ENCODE measurements at places on chromosomes 3 and 15.

DNA sequence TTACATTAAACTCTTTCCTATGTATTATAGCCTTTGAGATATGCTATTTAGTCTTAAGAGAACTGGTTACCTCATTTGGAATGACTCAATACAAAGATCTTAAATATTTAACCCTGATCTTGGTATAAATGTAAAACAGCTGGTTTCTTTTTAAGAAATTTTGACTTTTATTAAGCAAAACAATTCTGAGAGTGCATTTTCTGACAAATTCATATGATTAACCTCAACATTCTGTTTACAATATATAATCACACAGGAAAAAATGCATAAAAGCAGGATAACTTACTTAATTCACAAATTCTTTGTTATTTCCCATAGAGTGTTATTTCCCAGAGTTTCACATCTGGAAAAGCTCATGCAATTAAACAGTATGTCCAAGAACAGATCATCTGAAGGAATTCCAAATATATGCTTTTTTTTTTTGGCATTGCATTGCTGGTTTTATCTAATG, 400.4 kb upstream of the THBS1 start:
- DNase-seq, result no peak
- H3K36me3 ChIP-seq, result no peaks in the 10 kb centered on the region
- H3K4me1 ChIP-seq, result no peaks in the 10 kb centered on the region
- no peak overlapping the region for H3K27ac ChIP-seq

- no peaks in the 10 kb centered on the region for H3K36me3 ChIP-seq
- no peak for DNase-seq
- H3K4me3 ChIP-seq, result no peak overlapping the region
- no peaks in the 10 kb centered on the region for H3K4me1 ChIP-seq
- H3K27me3 ChIP-seq, result no peaks in the 10 kb centered on the region
- H3K27ac ChIP-seq, result no peak overlapping the region
Observed at GRCh38 chr15:33737687-33738601, 230.4 kb upstream of the CHRM5 start.

DNA sequence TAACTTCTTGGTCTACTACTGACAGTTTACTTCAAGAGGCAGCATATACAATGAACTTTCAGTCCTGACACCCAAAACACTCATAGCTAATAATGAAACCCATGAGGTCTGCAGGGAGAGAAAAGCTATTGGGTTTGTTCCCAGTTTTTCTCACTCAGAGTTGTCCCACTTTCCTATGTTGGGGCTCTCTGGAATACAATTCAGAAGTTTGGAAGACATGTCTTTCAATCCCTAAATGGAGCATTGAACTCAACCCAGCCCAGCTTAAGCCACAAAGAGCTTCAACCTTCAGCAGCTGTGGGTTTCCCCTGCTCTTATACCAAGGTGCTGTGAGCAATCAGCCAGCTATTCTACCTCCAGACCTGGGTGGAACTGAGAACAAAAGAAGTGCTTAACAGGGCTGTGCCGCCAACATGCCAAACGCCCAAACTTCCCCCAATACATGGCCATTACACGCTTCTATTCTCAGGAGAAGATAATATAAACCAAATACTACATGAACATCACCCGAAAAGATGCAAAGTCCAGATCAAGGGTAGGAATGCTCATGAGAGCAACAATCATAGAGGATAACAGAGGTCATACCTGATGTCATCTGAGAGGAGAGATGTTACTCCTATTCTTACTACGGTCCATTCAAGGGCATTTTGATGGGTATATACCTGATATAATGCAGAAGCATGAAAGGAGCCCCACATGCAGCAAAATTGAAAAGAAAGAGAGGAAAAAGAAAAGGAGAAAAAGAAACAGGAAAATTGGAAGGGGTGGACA, 131.2 kb upstream of the TGFBR2 start:
- no peaks in the 10 kb centered on the region for H3K27me3 ChIP-seq
- no peak overlapping the region for H3K4me3 ChIP-seq
- no peak for DNase-seq
- no peaks in the 10 kb centered on the region for H3K4me1 ChIP-seq
- H3K27ac ChIP-seq, result no peak overlapping the region

- H3K36me3 ChIP-seq, result peaks cover 48% of the 10 kb centered on the region
- H3K4me3 ChIP-seq, result no peak overlapping the region
- no peaks in the 10 kb centered on the region for H3K27me3 ChIP-seq
- DNase-seq, result no peak
- H3K4me1 ChIP-seq, result no peaks in the 10 kb centered on the region
- no peak overlapping the region for H3K27ac ChIP-seq
Observed at GRCh38 chr3:15726043-15726442, 71.7 kb downstream of the ANKRD28 start.

- no peak overlapping the region for H3K27ac ChIP-seq
- H3K4me1 ChIP-seq, result no peaks in the 10 kb centered on the region
- no peak for DNase-seq
Observed at GRCh38 chr3:119657887-119658702, 2.3 kb downstream of the POPDC2 start.

- H3K36me3 ChIP-seq, result no peaks in the 10 kb centered on the region
- H3K27ac ChIP-seq, result no peak overlapping the region
- H3K4me1 ChIP-seq, result no peaks in the 10 kb centered on the region
- DNase-seq, result no peak
- H3K27me3 ChIP-seq, result no peaks in the 10 kb centered on the region
Observed at GRCh38 chr3:64318001-64318400, 92.7 kb upstream of the PRICKLE2 start.

GRCh38 chr3:51500632-51501131, 867 bp upstream of the DCAF1 start:
- no peaks in the 10 kb centered on the region for H3K27me3 ChIP-seq
- H3K4me3 ChIP-seq, result peak overlapping the region; percentile 26
- H3K36me3 ChIP-seq, result peaks cover 7% of the 10 kb centered on the region
- peaks cover 31% of the 10 kb centered on the region for H3K4me1 ChIP-seq

- no peaks in the 10 kb centered on the region for H3K4me1 ChIP-seq
Observed at GRCh38 chr3:37785736-37786135, 75.9 kb upstream of the CTDSPL start.

DNA sequence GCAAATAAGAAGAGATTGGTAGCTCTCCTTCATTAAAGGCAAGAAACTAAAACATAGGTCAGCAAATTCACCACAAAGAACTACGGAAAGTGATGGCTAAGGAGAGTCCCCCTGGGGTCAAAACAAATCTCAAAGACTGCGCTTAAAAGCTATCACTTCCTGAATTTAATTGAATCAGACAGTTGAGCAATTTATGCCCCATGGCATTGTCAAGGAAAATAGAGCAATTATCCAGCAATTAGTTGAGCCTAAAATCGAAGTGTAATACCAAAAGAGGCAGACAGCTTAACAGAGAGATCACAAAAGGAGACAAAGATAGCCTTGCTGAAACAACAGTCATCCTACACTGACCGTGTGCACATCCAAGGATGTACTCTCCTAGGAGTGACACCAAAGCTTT, 74.4 kb upstream of the SCN10A start:
- no peaks in the 10 kb centered on the region for H3K36me3 ChIP-seq
- H3K4me1 ChIP-seq, result no peaks in the 10 kb centered on the region
- no peak overlapping the region for H3K27ac ChIP-seq
- DNase-seq, result no peak
- no peak overlapping the region for H3K4me3 ChIP-seq

- H3K36me3 ChIP-seq, result no peaks in the 10 kb centered on the region
- H3K4me1 ChIP-seq, result no peaks in the 10 kb centered on the region
- no peak for DNase-seq
Observed at GRCh38 chr3:147619921-147620560, 210.9 kb downstream of the ZIC1 start.

DNA sequence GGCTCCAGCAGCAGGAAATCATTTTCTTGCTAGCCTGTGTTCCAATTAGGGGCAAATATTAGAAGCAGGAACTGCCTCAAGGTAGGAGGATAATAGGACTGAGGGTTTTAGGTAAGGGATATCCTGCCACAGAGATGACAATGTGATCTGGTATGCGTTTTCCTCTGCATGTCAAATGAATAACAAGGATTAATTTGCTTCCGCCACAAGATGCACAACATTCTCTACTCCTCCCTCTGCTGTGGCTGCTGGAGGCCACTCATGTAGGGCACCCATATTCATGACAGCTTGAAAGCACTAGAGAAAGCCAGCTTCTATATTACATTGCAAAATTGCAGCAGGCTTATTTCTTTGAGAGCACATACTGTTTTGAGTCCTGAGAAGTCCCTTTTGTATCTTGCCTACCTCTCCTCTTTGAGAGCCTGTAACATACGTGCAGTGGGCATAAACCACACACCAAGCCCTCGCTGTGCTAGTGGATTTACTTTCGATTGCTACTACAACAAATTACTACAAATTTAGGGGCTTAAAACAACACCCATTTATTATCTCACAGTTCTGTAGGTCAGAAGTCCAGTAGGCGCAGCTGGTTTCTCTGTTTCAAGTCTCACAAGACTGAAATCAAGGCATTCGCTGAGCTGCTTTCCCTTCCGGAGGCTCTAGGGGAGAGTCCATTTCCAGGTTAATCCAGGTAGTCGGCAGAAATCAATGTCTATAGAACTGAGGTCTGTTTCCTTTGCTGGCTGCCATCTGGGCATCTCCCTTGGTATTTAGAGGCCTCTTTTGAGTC, 5.9 kb upstream of the CD47 start:
- peaks cover 41% of the 10 kb centered on the region for H3K4me1 ChIP-seq
- DNase-seq, result no peak
- H3K27ac ChIP-seq, result no peak overlapping the region

- no peak overlapping the region for H3K4me3 ChIP-seq
- no peaks in the 10 kb centered on the region for H3K36me3 ChIP-seq
- H3K27ac ChIP-seq, result no peak overlapping the region
- DNase-seq, result no peak
- H3K4me1 ChIP-seq, result no peaks in the 10 kb centered on the region
- H3K27me3 ChIP-seq, result no peaks in the 10 kb centered on the region
Observed at GRCh38 chr15:64754663-64755426, 20.5 kb downstream of the RBPMS2 start.

DNA sequence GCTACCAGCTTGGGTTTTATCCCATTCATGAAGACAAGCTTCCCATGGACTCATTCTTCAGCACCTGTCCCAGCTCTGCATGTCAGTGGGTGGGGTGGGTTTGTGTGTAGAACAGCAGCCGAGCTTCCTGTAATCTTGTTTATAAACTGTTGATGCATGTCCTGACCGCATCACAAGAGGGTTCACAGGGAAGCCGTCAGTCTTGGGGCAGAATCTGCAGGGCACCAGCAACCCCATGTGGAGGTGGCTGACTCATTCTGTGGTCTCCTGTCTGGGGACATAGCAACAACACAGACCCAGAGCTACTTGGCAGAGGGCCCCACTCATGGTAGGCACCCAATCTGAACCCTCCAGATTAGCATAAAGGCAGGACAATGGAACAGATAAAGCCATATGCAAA, 35.6 kb downstream of the DAPK2 start:
- H3K4me1 ChIP-seq, result peaks cover 38% of the 10 kb centered on the region
- no peak overlapping the region for H3K4me3 ChIP-seq
- no peaks in the 10 kb centered on the region for H3K27me3 ChIP-seq
- H3K27ac ChIP-seq, result peak overlapping the region; percentile 64

DNA sequence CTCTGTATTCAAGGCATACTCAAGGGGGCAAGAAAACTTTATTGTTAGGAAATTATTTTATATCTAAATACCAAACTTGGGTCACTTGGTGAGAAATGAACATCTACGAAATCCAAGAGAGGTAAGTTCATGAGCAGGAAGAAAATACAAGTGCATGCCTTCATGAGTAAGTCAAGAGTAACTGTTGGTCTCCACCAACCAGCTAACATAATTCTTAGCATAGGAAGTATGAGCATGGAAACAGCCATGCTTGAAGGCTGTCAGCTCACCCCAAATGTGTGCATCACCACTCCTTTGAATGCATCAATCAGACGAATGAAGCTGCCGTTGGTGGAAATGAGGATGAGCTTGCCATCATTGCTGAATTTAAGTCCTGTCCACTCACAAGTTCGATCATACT, 13.9 kb downstream of the PPM1M start:
- H3K36me3 ChIP-seq, result peaks cover 97% of the 10 kb centered on the region
- no peak overlapping the region for H3K4me3 ChIP-seq
- peaks cover 78% of the 10 kb centered on the region for H3K4me1 ChIP-seq
- H3K27me3 ChIP-seq, result no peaks in the 10 kb centered on the region

DNA sequence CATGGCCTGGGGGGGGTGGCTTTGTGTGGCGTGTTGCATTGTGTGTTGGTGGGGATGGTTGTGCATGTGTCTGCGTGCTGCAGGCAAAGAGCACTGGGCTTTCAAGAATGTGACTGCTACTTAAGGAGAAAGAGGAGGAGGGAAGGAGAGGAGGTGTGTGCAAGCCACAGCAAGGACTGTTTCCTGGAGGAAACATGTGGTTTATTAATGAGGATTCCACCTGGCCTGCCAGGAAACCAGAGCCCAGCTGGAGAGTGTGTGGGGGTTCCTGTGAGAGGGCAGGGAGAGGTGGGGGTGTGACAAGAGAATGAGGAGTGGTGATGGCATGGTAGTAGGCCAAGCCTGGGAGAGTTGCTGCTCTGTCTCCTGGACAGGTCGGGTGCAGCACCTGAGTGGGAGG, 258.1 kb upstream of the ROPN1 start:
- no peaks in the 10 kb centered on the region for H3K36me3 ChIP-seq
- DNase-seq, result no peak
- no peaks in the 10 kb centered on the region for H3K4me1 ChIP-seq
- H3K27me3 ChIP-seq, result peaks cover 5% of the 10 kb centered on the region

GRCh38 chr3:45088543-45089358, 57.4 kb downstream of the CDCP1 start:
- no peaks in the 10 kb centered on the region for H3K4me1 ChIP-seq
- no peak overlapping the region for H3K27ac ChIP-seq
- no peaks in the 10 kb centered on the region for H3K27me3 ChIP-seq
- H3K4me3 ChIP-seq, result no peak overlapping the region
- no peak for DNase-seq

DNA sequence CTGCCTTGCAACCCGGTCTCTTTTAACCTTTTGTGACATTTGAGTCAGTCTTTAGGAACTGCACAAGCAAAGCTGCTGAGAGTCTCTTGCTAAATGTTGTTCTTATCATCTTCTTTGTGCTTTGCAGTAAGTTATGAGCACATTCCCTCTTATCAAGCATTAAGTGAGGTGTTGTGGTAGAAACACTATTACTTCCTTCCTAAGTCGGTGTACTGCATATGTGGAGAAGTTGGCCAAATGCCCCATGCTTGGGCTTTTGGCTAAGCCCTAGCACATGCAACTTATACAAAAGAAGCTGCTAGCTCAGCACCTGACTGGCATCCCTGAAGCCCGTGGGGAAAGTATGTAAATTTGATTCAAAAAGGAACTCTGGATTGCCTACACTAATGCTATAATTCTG, 136.5 kb upstream of the RBMS3 start:
- H3K4me3 ChIP-seq, result no peak overlapping the region
- H3K27me3 ChIP-seq, result no peaks in the 10 kb centered on the region

- peaks cover 13% of the 10 kb centered on the region for H3K4me1 ChIP-seq
- no peaks in the 10 kb centered on the region for H3K36me3 ChIP-seq
- DNase-seq, result no peak
- no peak overlapping the region for H3K27ac ChIP-seq
- peaks cover 22% of the 10 kb centered on the region for H3K27me3 ChIP-seq
Observed at GRCh38 chr15:99109555-99110021, 4.7 kb downstream of the SYNM start.
